Stimulated activated CD8-positive, alpha-beta memory T cell treated with anti-CD3 and anti-CD28 coated beads, Interleukin-15, amount 100 ng/mL, for 4 hours (primary cell): ENCODE measurements at places on chromosomes 5 and 9.

DNA sequence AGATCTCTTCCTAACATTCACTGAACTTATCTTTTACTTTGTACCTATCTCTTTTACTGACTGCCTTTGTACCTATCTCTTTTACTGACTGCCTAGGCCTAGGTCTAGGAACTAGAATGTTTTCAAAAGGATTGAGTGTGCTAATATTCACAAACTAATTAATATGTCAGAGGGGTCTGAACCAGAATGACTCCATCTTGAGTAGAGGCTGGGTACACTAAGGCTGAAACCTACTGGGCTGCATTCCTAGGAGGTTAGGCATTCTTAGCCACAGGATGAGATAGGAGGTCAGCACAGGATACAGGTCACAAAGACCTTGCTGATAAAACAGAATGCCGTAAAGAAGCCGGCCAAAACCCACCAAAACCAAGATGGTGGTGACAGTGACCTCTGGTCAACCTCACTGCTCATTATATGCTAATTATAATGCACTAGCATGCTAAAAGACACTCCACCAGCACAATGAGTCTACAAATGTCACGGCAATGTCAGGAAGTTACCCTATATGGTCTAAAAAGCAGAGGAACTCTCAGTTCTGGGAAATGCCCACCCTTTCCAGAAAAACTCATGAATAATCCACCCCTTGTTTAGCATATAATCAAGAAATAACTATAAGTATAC lies 2.5 kb upstream of the RHOBTB3 start:
- DNase-seq, result no peak

- DNase-seq, result no peak
Measured at GRCh38 chr9:119963798-119964372, 594.6 kb upstream of the BRINP1 start.

GRCh38 chr9:78900500-78900899 lies 603.6 kb downstream of the PSAT1 start:
- DNase-seq, result no peak

- no peak for DNase-seq
Measured at GRCh38 chr9:97864396-97864795, 11.4 kb downstream of the FOXE1 start.

GRCh38 chr9:34125681-34126206 lies 754 bp downstream of the DCAF12 start:
- DNase-seq, result no peak

GRCh38 chr9:130661451-130662098 lies 2.8 kb upstream of the PRDM12 start:
- DNase-seq, result no peak

- DNase-seq, result no peak
Measured at GRCh38 chr5:156076912-156077311, 250.1 kb upstream of the SGCD start.

DNA sequence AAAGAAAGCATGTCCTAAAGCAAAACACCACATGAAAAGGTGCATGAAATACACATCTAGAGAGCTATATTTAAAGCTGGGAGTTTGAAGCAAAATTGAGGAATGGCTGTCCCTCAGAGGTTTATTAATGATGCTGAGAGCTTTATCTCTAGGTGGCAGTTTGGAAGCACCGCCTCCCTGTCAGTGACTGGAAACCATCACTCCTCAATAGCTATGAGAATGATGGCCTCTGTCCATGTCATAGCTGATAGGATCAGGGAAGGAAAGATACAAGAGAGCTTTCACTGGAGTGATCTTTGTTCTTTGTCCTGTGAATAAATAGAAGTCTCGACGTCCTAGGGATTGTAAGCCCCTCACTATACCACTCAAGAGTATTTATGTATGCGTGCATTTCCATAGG lies 110.5 kb downstream of the NUDT12 start:
- no peak for DNase-seq

DNA sequence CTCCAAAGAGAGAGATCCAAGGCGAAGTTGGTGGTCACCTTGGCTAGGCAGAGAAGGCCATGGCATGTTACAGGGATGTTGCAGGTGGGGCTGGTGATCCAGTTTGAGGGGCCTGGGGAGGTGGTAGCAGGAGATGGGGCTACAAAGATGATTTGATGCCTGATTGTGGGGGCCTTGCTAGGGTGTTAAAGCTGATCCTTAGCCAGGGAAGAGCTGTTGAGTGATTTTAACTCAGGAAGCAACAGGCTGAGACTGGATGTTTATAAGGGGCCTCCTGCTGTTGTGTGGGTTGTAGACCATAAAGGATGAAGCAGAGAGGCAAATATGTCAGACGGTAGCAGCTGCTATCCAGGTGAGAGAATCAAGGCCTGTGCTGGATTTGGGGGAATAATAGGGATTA lies 19.0 kb upstream of the SMAD5 start:
- no peak for DNase-seq

GRCh38 chr5:91562922-91563321 lies 179.8 kb upstream of the ARRDC3 start:
- no peak for DNase-seq

DNA sequence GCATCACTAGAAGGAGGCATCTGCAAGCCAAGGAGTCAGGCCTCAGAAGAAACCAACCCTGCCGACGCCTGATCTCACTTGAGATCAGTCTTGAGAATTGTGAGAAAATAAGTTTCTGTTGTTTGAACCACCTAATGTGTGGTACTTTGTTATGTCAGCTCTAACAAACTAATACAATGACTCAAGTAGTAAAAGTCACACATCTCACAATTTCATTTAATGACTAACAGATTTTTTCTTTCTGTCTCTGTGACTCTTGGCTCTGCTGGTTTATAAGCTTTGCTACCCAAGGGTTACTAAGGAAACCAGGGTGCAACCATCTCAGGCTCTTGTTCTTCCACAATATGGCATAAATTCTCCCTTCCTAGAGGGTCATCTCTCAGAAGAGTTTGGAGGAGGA lies 315.8 kb upstream of the GRAMD2B start:
- DNase-seq, result no peak

DNA sequence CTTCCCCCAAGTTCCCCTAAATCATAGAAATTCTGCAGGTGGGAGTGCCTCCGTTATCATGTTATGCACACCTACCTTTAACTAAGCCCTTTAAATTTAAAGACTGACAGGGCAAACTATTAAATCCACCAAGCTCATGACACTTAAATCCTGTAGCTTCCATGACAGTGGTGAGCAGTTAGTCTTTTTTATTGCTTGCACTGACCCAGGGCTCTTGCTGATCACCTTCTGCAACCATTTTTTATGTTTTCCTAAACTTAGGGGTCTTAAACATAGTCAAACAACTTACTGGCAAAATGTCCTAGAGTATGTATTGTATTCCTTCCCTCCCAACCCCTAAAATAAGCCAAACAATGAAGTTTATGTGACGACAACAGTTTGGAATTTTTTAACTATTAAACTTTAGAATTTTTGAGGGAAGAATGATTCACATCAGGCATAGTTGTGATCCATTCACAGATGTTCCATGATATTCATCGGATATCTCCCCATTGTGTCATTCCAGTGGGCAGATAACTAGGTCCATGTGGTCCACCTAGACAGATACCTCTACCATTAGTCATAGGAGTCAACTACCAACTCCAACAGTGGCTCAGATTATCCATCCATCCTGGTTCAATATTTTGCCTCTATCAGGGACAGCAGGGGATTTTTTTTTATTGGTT lies 283.1 kb downstream of the ADAMTS6 start:
- no peak for DNase-seq

DNA sequence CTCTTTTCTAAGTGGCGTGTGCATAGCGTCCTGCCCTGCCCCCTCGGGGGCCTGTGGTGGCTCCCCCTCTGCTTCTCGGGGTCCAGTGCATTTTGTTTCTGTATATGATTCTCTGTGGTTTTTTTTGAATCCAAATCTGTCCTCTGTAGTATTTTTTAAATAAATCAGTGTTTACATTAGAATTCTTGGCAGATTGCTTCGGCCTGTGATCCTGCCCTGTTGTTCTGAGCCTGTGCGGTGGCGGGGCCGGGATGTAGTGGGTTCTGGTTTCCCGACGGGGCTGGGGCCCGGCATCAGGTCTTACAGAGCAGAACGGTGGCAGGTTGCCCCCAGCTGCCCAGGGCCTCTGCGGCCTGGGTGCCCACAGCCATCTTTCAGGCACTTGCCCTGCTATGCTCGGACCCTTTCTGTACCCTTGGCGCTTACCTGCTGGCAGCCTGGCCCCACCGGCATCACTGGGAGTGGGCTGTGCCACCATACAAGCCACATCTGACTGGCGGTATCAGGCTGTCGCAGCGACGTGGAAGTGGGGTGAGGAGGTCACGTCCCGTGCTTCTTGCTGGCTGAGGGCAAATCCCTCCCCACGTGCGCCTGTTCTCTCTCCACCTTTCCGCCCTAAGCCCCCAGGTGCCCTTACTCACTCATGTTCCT lies 9.0 kb downstream of the QRFP start:
- no peak for DNase-seq

- no peak for DNase-seq
Measured at GRCh38 chr5:16160706-16161105, 18.9 kb downstream of the MARCHF11 start.

GRCh38 chr9:89743573-89744254 lies 138.9 kb downstream of the GADD45G start:
- no peak for DNase-seq

GRCh38 chr5:56517011-56517416 lies 283.9 kb upstream of the ANKRD55 start:
- no peak for DNase-seq

DNA sequence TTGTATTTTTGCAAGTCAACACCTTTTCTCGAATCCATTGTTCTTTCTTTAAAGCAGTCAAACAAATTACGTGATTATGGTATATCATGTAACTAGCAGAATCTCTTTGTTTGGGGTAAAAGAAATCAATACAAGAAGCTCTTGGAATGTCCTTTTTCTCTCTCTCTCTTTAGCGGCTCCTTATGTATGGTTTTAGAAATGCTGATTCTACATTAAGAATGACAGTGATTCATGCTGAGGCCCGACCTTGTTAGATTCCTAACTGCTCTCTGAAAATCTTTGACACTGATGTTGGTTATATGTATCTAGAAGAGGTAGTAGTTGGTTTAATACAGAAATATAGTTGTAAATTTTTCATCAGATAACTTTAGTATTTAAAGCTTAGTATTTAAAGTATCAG lies 76.4 kb downstream of the SNX24 start:
- DNase-seq, result no peak

DNA sequence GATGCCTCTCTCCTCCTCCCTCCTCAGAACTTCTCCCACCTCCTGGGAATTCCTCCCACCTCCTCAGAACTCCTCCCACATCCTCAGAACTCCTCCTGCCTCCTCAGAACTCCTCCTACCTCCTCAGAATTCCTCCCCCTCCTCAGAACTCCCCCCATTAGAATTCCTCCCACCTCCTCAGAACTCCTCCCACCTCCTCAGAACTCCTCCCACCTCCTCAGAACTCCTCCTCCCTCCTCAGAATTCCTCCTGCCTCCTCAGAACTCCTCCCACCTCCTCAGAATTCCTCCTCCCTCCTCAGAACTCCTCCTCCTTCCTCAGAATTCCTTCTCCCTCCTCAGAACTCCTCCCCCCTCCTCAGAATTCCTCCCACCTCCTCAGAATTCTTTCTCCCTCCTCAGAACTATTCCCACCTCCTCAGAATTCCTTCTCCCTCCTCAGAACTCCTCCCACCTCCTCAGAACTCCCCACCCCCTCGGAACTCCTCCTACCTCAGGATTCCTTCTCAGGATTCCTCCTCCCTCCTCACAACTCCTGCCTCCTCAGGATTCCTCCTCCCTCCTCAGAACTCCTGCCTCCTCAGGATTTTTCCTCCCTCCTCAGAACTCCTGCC lies 23.9 kb downstream of the SLC46A2 start:
- DNase-seq, result no peak

DNA sequence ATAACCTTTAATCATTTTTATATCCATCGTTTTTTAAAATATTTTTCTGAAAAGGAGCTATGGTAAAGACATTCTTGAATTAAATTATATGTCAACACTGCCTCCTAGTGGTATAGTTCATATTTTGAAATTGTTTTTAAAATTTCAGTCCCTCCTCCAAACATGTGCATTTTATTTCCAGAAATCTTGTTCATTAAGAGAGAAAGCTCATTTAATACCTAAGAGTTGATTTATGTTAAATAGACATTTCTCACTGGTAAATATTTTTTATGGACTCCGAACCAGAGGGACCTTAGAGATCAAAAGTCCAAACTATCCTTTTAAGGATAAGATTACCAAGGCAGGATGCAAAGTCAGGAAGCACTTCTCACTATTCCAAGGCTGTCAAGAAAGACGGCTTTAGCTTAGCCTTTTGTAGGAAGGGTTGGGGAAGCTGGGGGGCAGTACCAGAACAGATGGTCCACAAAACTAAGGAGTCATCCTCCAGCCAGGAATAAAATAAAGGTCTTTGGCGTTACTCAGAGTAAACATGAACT lies 21.6 kb downstream of the BHMT start:
- no peak for DNase-seq

- no peak for DNase-seq
Measured at GRCh38 chr9:19946441-19947109, 157.7 kb upstream of the SLC24A2 start.

GRCh38 chr5:96209829-96210228 lies 223.2 kb downstream of the PCSK1 start:
- DNase-seq, result no peak

DNA sequence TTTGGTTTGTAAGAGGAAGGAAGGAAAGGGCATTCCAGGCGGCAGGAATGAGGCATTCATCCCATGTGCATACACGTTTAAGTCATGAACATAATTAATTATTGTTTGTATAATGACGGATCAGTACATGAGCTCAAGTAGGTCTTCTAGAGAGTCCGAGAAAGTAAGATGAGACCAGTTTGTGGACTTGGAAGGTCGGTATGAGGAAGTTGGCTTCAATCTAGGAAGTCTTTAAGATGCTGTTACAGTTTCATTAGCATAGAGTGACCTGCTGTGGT lies 2.1 kb downstream of the GTF3C4 start:
- no peak for DNase-seq

GRCh38 chr9:93219692-93220091 lies 35.8 kb downstream of the WNK2 start:
- DNase-seq, result no peak

DNA sequence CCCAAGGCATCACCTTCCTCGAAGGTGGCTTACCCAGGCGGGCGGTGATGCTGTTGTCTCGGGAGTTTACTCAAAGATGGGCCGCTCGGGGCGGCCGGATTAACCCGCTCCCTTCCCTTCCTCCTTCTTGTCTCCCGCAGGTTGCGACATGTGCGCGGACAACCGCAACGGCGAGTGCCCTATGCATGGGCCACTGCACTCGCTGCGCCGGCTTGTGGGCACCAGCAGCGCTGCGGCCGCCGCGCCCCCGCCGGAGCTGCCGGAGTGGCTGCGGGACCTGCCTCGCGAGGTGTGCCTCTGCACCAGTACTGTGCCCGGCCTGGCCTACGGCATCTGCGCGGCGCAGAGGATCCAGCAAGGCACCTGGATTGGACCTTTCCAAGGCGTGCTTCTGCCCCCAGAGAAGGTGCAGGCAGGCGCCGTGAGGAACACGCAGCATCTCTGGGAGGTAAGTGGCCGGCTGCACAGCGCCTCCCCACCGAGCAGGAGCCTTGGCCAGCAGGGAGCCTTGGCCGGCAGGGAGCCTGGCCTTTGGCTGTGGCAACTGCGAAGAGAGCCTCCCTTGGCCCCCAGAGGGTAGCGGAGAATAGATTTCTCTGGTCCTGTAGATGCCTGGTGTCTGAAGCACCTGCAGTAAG lies 10.6 kb downstream of the PRDM6 start:
- no peak for DNase-seq

GRCh38 chr5:32711681-32712480 lies 760 bp downstream of the NPR3 start:
- no peak for DNase-seq
